ENCODE measurements at places on chromosomes 11 and 22.

DNA sequence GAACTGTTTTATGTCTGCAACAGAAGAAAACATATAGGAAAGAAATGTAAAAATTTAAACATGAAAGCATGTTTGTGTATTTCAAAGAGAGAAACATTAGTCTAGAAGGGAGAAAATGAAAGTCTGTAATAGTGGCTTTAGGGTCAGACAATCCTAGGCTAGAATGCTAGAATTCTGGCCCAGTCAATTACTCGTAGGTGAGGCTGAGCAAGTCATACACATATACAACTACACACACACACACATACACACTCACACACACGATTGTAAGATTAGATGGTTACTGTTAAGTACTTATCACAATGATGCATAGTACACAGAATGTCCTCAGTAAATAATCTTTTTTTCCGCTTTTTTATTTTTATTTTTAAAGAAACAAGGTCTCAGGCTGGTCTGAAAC lies 37.7 kb upstream of the PCF11 start:
- no peak for DNase-seq

- DNase-seq: no peak
Observed at GRCh38 chr22:35872451-35872850, 154.8 kb downstream of the APOL5 start.

DNA sequence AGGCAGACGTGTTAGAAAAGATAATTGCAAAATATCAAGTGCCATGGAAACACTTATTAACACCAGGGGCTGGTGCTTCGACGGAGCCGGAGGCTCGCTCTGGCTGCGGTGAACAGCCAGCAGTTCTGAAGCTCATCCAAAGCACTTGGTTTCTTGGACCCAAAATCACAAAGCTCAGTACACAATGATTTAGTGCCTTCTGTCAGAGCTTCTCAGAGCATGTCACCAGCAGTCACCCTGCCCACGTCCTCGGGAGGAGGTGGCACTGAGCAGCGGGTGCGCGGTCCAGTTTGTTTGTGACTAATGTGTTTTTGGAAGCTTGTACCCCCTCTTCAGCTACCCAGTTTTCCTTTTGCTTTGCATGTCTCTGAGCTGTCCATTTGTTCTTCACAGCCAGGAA lies 58.7 kb upstream of the KIRREL3 start:
- DNase-seq: no peak

DNA sequence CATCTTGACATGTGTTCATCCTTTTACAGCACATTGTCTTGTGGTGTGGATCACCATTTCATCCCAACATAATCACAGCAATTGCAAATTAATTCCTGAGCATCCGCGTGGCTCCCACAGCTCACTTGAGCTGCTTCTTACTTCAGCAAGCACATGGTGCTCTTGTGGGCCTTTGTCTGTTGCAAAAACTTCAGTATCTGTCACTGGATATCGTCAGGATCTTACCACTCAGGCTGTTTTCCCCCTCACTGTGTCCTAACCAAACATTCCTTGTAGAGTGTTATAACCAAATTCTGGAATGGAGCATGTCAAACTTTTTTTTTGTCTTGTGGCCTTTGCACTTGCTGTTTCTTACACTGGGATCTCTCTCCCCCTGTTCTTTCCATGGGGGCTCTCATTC lies 683.1 kb upstream of the ARHGAP42 start:
- DNase-seq: no peak

DNA sequence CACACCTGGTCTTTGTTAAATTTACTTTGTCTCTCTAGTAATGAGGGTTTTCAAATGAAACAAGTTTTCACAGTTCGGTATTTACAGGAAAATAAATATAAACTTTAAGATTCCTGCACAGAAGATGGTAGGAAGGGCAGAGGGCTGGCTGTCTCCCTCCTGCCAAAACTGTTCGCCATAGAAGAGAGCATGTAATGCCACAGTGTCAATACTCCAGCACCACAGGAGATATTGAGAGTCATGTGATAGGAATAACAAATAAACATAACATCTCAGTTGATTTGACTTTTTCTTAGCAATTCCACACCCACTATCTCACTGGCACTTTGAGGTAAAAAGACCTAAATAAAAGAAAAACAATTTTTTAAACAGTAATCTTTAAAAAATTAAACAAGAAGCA lies 100.9 kb downstream of the MRTFA start:
- no peak for DNase-seq

- DNase-seq: peak; percentile 6
Observed at GRCh38 chr22:32473388-32473952, 1.1 kb upstream of the FBXO7 start.

- no peak for DNase-seq
Observed at GRCh38 chr11:8309311-8309710, 45.6 kb upstream of the LMO1 start.

DNA sequence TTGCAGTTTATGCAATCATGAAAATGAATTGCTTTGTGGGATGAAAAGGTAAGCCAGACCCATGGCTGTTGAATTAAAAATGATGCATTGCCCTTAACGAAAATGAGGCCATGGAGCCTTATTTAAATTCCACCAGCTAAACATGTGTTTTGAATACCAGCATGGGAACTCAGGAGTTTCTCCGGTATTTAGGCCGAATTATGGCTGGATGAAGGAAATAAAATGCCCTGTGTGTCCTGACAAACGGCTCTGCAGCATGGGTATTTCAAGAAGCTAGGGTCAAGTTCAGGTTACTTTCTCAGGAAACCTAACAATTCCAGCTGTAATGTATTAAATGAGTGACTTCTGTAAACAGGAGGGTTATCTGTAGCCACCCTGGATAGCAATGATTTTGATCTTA lies 38.3 kb downstream of the AMOTL1 start:
- DNase-seq: no peak

- DNase-seq: no peak
Observed at GRCh38 chr11:73366953-73367352, 9.2 kb upstream of the RELT start.

DNA sequence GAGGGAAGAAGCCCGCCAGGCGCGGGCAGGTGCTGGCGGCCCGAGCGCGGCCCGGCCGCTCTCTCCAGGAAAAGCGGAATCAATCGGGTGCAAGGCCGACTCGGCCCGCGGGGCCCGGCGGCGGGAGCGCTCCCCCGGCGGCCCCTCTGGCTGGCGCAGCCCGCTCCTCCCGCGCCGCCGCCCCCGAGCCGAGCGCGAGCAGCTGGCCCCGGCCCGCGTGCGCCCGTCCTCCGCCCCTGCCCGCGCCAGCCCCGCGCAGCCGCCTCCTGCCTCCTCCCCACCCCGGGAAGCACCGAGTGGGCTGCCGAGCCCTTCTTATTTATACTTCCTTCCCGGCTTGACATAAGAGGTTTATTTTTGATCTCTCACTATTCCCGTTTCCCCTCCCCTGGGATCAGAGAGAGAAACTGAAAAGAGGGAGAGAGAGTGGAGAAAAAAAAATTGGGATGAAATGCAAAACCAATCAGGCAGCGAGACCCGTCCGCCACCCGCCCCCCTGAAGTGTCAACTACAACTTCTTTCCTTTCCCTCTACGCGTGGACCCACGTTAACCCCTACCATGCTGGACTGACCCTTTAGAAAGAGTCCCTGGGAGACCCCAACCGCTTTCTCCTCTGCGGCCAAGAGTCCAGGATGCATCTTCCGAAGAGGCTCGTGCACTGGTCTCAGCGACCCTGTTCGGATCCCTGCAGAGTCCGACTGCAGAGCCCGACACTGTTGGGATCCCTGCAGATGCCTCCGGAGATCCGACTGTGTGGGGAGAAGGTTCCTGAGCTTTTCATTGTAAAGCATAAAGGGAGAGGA lies at the start of gene ADAMTS8:
TSS of gene ADAMTS8 (minus strand) at position 294 of the 804 bp plus-strand sequence. CDS start 323 bp downstream, outside the sequence.
- no peak for DNase-seq

- no peak for DNase-seq
Observed at GRCh38 chr11:70175236-70175698, 27.8 kb upstream of the FADD start.

GRCh38 chr22:42769574-42770447 lies 49.1 kb upstream of the A4GALT start:
- DNase-seq: no peak

GRCh38 chr11:19567996-19568395 lies 144.6 kb upstream of the NAV2 start:
- no peak for DNase-seq

DNA sequence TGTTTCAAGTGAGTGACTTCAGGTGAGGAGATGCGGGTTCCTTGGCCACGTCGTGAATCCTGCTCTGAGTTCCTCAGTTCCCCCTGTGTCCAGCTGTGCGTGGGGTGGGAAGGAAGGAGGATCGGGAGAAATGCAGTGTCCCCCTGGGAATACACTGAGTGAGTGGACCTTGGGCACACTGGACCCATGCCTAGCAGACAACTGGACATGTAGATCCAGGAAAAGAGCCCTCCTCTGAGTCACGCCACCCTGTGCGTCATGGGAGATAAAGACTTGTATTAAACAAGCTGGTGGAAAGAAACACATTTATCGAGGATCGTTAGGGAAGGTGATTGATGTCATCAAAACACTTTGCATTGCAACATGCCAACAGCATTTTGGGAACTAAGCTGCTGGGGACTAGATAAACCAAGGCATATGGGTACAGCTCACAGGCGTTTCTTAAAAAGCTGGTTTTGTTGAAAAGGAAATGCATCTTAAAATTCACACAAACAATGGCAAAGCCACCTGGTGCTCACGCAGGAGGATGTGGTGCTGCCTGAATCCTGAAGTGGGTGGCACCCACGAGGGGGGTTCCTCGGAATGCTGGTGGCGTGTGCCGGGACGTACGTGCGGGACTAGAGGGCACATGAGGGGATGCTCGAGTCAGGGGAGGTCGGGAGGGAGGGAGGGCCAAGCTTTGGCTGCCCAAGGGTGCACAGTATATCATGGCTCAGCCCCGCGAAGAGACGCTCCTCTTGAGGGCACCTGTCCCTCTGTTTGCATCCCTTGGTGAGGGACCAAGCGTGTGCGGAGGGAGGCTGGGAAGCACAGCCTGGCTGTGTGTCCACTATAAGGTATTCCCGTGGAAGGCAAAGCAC lies 303.5 kb downstream of the TBC1D22A start:
- DNase-seq: no peak

DNA sequence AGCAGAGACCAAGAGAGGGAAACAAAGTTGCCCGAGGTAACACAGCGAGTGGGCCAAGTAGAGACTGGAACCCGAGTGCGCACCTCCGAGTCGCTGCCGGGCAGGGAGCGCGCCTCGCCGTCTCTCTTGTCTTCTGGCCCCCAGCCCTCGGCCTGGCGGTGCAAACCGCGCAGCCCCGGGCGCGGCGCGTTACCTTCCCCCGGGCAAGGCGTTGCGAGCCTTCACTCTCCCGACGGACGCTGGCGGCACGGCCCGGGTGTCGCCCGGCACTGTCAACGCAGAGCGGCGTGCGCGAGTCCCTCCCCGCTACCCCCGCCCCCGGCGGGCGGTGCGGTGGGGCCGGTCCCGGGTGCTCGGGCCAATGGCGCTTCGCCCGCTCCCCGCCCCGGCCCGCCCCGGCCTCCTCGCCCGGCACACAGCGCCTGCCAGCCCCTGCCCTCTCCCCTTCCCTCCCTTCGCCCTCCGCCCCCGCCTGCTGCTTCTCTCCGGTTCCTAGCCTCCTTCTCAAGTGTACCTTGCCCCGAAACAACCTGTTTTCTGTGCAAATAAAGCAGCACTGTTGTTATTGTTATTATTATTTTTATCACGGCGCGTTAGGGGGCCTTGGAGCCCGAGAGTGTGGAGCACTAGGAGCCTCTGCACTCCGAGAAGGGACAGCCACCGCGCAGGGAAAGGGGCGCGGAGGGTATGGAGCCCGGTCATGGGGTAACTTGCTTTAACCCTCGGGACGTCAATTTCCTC lies at the start of gene SYTL2:
TSS of gene SYTL2 (minus strand) at position 271 of the 741 bp plus-strand sequence. CDS start 53,416 bp downstream, outside the sequence.
- DNase-seq: peak; percentile 65

DNA sequence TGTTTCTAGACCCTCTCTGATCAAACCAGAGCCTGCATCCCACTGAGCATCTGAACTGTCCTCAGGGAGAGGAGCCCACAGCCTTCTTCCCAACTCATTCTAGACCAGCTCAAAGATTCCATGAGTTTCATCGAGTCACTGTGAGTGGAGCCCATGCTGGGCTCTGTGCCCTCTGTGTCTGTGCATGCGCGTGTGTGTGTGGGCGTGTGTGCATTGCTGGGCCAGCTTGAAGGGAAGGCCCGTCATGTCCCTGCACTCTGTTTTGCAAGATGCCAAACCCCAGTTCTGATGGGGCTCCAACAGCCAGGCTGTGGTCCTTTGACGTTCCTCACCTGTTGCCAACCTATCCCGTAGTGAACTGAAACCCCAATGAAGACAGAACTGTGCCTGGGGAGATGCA lies 7.1 kb downstream of the MPEG1 start:
- no peak for DNase-seq

DNA sequence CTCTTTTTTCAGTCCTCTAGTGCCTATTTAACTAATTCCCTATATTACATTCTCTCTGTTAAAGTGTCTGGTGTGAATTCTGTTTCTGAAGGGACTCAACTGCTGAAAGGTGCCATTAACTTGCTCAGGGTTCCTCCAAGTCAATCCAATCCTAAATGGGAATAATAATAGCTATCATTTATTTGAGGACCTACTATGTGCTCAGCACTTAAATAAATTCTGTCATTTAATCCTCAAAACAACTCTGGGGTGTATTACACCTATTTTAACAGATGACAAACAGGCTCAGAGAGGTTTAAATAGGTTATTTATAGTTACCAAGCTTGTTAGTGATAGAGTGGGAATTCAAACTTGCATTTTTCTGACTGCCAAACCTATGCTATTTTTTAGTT lies 40.6 kb upstream of the POLD3 start:
- no peak for DNase-seq

- no peak for DNase-seq
Observed at GRCh38 chr22:39216143-39216490, 28.7 kb downstream of the PDGFB start.

DNA sequence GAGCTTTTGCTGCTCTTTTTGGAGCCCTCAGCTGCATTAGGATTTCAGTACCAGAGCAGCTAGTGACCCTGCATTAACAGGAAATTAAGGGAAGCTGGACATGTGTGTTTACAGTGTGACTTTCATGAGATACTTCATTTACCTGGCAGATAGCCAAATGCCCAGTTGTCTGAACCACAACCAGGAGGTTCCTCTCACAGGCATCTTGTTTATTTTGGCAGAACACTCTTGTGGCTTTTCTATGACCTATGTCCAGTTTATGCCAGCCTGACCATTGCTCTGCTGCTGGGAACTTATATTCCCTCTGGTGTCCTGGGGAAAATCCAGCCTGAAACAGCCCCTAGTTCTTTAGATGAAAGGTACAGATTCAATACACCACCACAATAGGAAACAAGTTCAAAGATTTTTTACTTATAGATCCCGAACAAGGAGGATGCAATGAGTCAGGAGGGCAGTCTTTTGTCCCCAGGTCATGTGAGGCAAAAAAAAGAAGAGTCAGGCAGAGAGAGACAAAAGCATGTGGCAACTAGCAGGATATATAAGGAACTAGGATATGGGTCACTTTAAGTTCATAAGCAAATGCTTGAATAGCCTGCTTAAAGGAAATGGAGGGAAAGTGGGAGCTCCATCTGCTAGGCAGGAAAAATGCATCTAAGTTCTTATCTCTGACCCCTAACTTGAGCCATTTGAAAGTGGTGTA lies 379.3 kb downstream of the INSC start:
- no peak for DNase-seq

DNA sequence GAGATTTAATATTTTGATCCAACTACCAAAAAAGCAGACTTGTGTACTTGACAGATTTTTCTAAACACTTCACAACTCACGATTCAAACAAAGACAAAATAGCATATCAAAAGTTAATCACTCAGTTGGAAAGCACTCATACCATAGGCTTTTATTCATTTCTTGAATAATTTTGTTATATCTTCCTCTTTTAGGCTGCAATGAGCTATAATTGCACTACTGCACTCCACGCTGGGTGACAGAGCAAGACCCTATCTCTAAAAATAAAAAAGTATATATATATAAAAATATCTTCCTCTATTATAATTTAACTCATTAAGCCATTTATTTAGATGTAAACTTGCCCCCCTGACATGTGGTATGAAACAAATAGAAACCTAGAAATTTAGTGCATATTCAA lies 19.9 kb downstream of the SC5D start:
- DNase-seq: no peak
